ENCODE measurements at places on chromosomes 6 and 20. TPM values are rescaled to one million over a fixed set of nuclear protein-coding genes. Genes with fewer than 3 reads are reported as not detected.

Gene GMPR
- 34.8 TPM for total RNA-seq

Gene ELOVL5
- total RNA-seq = 103 TPM

Gene TUBB2B
- total RNA-seq = 3.5 TPM

Gene AVP
- total RNA-seq = not detected

Gene ADGB
- total RNA-seq = not detected

Gene TP53TG5
- not detected for total RNA-seq

Gene NR2E1
- not detected for total RNA-seq

Gene SLC24A3
- total RNA-seq = 1.5 TPM

Gene ADTRP
- not detected for total RNA-seq

Gene CASS4
- total RNA-seq = 1.4 TPM

Gene L3MBTL1
- 2.4 TPM for total RNA-seq

Gene HLA-DQA1
- total RNA-seq = not detected

Gene RIMS1
- total RNA-seq = not detected

Gene TNXB
- 240 TPM for total RNA-seq

Gene KHDRBS2
- not detected for total RNA-seq

Gene HMGCLL1
- total RNA-seq = not detected

Gene RPS6KA2
- 122 TPM for total RNA-seq
